ENCODE measurements at places on chromosomes 4 and X.

- no peak for DNase-seq
Measured at GRCh38 chr4:186819342-186820086, 95.9 kb upstream of the FAT1 start.

- no peak for DNase-seq
Measured at GRCh38 chr4:28772066-28772465, 1911.4 kb downstream of the STIM2 start.

GRCh38 chr4:170170861-170171260 lies 81.1 kb upstream of the AADAT start:
- no peak for DNase-seq

DNA sequence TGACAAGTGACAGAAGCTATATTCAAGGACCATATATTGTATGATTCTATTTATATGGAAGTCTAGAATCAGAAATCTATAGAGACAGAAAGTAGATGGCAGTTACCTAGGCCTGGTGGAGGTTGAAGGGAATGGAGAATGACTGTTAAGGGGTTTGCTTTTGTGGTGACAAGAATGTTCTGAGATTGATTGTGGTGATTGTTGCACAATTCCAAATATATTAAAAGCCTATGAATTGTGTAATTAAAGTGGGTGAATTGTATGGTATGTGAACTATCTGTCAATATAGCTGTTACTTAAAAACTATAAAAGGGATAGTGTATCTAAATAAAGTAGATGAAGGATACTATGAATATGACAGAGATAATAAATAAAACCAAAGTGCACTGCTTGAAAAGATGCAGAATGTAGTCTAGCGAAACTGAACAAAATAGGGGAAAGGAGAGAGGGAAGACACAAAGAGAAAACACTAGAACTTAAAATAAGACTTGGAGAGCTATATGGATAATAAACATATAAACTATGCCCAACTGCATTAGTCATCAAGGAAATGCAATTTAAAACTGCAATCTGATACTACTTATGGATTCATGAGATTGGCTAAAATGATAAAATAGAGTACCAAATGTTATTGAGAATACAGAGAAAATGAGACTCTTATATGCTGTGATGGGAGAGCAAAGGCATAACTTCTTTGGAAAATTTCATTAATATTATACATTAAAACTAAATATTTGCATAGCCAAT lies 82.1 kb upstream of the BANK1 start:
- DNase-seq: no peak

- no peak for DNase-seq
Measured at GRCh38 chrX:151624677-151625076, 61.2 kb downstream of the PASD1 start.

DNA sequence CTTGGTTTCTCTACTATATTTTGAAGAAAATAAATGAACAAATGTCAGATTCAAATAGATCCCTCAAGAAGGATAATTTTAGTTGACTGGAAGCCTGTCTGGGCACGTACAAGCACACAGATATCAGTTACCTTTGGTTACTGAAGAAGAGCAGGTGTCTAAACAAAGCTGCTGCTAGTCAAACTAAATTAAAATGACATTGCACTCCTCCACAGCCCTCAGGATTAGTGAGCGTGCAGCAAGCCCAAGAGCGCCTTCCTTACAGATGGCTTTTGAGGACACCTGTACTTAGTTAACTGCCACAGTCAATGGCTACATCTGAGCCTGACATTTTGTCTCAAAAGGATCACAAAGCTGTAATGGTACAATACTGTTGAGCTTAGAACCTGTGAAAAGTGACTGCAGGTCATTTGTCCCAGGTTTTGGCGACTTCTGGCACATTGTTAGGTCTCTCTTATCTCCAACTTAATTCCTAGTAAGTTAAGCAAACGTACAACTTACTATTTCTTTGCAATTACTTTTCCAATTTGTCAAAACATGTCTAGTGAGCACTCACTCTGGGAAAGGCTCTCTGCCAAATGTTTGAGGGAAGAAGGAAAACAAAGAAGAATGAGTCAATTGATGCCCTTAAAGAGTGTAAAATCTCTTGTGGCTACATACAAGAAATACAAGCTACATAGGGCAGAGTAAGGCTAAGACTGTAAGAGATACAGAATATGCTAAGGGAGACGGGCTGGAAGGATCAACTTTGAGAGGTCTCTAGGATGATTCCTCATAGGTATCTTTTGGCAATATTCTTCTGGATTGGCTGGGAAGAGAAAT lies 25.6 kb upstream of the DAPP1 start:
- DNase-seq: no peak

- no peak for DNase-seq
Measured at GRCh38 chr4:164614329-164614728, 139.6 kb upstream of the SMIM31 start.

DNA sequence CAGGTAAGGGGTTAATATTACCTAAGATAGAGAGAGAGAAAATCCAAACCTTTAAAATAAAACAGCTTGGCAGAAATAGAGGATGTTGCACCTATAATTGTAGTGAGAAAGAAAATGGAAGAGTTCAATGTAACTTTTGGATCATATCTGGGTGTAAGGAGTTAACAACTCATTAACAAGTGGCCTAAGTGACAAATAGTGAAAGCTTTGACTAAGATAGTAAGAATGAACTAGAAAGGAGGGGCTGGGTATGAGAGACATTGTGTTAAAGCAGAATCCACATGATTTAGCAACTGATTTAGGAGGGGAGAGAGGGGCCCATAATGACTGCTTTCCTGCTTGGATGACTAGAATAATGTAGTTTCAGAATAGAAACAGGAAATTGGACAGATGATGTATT lies 761.0 kb downstream of the IL1RAPL1 start:
- no peak for DNase-seq

DNA sequence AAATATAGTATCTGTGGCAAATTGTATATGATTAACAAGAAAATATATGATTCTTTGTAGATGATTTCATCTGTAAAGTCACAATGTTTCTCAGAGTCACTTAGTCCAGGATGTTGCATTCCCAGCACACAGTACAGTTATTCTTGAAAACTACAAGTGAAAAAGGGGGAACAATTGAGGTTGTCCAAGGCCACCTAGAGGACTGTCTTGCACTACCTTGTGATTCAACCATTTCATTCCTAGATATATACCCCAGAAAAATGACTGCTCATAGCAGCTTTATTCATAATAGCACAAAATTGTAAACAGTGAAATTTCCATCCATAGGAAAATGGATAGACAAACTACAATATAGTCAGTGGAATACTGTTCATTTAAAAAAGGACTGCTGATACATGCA lies 16.0 kb downstream of the C4orf33 start:
- no peak for DNase-seq

- no peak for DNase-seq
Measured at GRCh38 chr4:111838406-111838930, 306.8 kb upstream of the FAM241A start.

- DNase-seq: no peak
Measured at GRCh38 chr4:127623797-127624083, 9.0 kb upstream of the INTU start.

DNA sequence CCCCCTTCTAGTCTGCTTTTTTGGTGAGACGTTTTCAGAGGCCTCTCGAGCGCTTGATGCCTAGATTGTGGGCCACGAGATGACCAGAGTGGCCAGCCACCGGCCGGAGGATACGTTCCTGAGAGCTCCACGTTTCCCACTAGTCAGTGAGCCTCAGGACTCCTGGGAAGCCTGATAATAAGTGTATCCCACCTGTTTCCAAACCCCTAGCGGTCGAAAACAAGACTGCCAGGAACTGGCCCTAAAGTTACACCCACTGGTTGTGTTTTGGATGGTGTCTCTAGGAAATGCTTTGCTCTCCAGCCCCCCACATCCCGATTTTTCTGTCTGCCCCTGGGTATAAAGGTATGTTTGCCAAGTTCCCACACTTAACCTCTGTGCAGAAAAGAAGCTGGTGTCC lies 4.6 kb upstream of the RS1 start:
- DNase-seq: no peak

DNA sequence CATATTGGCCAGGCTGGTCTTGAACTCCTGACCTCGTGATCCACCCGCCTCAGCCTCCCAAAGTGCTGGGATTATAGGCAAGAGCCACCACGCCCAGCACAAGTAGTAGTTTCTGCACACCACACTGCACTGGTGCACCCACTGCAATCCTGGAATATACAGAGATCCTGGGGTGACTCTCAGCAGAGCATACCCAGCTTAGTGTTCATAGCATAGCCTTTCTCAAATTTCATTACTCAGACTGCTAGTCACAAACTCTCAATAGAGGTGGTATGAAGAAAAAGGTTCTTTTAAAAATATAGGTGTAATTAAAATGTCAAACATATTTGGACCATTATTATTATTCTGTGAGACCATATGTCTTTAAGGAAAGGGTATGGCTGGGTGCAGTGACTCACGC lies 6.2 kb upstream of the ARHGAP10 start:
- no peak for DNase-seq

DNA sequence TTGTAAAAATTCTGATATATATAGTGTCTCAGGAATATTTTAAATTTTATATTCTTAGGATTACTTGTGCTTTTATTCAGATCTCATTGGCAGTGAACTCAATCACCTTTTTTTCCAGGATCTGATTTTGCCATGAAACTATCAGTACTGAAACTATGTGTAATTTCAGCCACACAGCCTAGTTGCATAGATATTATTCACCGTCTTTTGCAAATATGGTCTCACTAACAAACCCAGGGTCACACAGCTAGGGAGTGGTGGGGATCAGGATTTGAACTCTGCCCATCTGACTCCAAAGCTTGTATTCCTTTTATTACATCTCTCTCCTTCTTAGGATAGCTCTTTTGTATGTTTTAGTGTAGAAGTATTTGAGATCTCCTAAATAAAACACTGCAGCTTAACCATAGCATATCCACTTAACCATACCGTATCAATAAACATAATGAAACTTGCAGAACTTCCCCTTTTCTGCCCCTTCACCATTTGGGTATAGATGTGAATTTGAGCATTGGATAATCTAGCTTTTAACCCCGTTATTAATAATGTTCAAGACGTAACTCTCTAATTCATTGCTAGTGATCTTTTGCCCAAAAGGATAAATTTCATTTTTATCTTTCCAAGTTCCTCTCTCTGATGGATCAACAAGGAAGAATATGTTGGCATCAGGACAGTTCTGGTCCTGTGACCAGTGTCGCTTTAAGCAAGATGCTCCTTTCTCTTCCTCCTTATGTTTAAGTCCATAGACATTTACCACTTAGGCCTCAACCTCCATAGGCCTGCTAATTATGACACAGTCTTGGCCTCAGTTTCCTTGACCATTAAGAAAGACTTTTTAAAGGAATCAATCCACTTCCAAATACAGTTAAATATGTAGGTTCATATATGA lies 74.6 kb downstream of the RAPGEF2 start:
- DNase-seq: no peak

GRCh38 chr4:142408003-142408441 lies 438.1 kb downstream of the INPP4B start:
- DNase-seq: no peak

DNA sequence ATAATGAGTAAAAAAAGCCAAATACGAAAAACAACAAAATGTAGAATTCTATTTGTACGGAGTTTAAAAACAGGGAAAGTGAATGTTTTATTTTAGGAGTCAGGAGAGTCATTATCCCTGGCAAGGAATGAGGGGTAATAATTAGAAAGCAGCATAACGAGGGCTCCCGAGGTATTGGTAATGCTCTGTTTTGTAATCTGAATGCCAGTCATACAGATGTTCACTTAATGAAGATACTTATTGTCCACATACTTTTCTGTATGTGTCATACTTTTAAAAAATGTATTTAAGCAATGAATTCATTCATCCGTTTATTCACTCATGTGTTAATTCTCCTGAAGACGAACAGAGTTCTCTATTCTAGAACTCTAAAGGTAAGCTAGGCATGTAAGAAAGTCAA lies 87.8 kb upstream of the BMP2K start:
- no peak for DNase-seq

DNA sequence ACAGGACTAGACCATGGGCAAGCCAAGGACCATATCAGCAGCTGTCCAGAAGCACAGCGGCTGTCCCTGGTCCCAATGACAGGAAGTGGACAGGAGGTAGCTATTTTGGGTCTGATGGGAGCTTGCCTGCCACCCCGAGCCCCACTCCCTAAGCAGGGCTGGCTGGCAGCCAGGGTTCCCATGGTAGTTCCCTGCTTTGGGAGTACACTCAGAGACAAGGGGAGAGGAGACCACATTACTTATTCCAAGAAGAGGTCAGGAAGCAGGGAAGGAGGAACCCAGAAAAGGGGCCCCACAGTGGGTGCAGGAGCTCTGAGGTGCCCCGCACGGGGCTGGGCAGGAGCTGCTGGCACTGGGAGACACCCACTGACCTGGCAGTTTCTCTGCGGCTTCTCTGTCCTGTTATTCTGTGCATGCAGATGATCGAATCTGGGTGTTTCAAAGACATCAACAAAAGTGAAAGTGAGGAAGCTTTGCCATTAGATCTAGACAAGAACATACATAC lies 36.3 kb downstream of the HTT-AS start:
- DNase-seq: no peak

GRCh38 chr4:137519406-137519805 lies 12.9 kb downstream of the PCDH18 start:
- DNase-seq: no peak

DNA sequence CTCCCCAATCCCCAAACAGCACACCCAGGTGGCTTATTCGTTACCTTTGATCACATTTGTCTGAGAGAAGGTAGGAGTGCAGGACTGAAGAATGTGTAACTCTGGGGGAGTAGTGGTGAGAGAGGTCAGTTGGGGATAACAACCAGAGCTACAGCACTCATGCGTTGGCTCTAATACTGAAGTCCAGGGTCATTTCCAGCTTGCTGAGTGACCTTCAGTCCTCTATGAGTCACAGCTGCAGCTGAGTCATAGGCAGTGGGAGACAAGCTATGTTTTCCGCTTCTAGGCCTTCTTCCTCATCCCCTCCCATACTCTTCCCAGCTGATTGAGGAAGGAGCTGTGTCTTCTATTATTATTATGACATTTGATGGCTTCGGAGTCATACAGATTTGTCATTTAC lies 31.6 kb upstream of the CT47C1 start:
- no peak for DNase-seq

DNA sequence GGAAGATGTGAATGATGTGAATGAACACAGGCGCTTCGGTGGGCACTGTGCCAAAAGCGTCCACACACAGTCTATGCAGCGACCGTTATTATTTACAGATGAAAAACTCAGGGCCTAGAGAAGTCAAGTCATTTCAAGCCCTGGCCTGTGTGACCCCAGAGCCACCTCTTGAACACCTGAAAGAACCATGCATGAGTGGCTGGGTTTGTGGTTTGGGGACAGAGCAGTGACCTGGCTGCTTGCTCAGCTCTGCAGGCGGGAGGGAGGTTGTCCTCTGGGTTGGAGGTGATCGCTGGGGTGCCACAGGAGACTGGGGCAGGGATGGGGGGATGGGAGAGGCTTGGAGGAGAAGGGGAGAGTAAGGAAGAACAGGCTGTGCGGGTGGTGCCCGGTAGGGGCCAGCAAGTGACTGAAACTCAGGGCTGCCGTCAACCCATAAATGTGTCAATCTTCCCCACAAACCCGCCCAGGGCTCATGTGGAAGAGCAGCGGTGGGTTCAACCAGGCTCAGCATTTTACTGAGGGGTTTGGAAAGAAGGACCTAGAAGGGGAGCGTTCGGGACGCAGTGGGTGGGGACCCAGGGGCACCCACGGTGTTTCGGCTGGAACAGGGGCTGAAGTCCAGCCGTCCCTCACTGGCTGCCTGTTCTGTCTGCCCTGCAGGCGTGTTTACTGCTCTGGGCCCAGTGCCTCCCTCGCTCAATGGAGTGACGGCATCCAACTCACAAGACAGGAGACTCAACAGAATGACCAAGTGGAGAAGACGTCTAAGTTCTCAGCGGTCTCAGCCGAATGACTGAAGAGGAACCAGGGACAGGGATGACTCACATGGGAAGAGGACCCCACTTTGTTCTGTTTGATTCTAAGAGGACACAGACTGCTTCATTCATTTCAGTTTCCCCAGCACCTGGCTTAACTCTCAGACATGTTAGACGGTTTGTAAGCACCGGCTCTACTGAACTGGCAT lies 167.8 kb downstream of the AFAP1 start:
- no peak for DNase-seq

All from activated T-helper 1 cell treated with anti-CD3 and anti-CD28 coated beads, Interleukin-2, amount 50 U/mL, for 16 hours (primary cell).